ENCODE measurements at places on chromosomes 3 and 15. TPM values are rescaled to one million over a fixed set of nuclear protein-coding genes. Genes with fewer than 3 reads are reported as not detected.
A peak's percentile ranks its signal among the peaks of the same experiment; 100 is the strongest.

DNA sequence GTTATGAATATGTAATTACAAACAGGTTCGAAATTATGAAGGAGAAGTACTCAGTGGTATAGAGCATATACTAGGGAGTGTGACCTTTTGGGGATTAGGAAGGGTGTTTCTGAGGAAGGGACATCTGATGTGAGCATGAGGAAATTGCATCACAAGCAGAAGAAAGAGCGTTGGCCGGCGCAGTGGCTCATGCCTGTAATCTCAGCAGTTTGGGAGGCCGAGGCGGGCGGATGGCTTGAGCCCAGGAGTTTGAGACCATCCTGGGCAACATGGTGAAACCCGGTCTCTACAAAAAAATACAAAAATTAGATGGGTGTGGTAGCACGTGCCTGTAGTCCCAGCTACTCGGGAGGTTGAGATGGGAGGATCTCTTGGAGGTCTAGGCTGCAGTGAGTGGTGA lies 6.9 kb downstream of the CMTM7 start:
- H3K4me1 ChIP-seq = peaks cover 15% of the 10 kb centered on the region
- H3K36me3 ChIP-seq = no peaks in the 10 kb centered on the region
- H3K4me3 ChIP-seq = no peak overlapping the region
- DNase-seq = no peak

DNA sequence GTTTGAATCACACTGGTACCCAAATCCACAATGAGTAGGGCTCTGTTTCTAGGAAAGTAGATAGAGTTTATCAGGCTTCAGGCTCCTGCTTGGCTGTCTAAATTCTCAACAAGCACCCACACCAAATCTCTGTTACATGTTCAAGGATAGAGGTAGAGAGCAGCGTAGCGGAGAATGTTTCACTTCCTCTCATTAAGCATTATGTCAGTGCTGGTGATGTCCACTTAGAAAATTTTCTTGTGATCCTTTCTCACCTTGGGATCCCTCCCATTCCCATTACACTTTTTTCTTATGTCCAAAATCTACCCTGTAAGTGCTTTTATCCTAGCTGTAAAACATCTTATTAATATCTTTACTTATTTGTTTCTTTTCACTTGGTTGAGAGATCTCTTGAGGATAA lies 34.7 kb upstream of the GCSAM start:
- no peak overlapping the region for H3K4me3 ChIP-seq
- no peaks in the 10 kb centered on the region for H3K4me1 ChIP-seq
- H3K27ac ChIP-seq = no peak overlapping the region
- no peaks in the 10 kb centered on the region for H3K36me3 ChIP-seq
- no peaks in the 10 kb centered on the region for H3K27me3 ChIP-seq

- H3K27ac ChIP-seq = no peak overlapping the region
- H3K4me3 ChIP-seq = no peak overlapping the region
- no peaks in the 10 kb centered on the region for H3K27me3 ChIP-seq
- DNase-seq = no peak
- no peaks in the 10 kb centered on the region for H3K4me1 ChIP-seq
- no peaks in the 10 kb centered on the region for H3K36me3 ChIP-seq
Measured at GRCh38 chr15:86863226-86863915, 783.7 kb downstream of the AGBL1 start.

DNA sequence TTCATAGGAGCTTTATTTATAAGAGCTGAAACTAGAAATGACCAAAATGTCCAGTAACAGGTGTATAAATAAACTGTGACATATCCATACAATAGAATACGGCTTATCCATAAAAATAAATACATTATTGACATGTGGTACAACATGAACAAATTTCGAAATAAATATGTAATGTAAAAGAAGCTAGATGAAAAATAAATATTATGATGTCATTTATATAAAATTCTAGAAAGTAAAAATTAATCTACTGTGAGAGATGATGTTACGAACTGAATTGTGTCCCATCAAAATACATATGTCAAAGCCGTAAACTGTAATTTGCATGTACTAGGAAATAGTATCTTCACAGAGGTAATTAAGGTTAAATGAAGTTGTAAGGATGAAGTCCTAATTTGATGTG lies 1104.9 kb downstream of the NSUN3 start:
- no peaks in the 10 kb centered on the region for H3K27me3 ChIP-seq
- DNase-seq = no peak
- no peak overlapping the region for H3K4me3 ChIP-seq

DNA sequence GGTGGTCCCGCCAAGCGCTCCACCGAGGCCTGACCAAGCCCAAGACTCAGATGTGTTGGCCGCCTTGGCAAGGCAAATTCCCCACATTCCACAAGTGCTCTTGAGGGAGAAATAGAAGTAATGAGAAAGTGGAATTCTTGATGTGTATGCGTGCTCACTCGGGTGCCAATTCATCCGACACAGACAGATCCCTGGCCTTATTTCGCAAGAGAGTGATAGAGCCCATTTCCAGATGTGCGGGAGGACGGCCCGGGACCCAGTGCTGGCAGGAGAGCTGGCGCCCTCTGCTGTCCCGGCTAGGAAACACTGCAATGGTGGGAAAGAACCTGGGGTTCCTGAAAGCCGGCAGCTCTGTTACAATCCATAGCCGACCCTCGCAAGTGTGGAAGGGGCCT lies 76.0 kb downstream of the HMG20A start:
- H3K27me3 ChIP-seq = no peaks in the 10 kb centered on the region
- no peak overlapping the region for H3K4me3 ChIP-seq
- DNase-seq = peak; percentile 82
- H3K36me3 ChIP-seq = no peaks in the 10 kb centered on the region
- no peaks in the 10 kb centered on the region for H3K4me1 ChIP-seq

GRCh38 chr15:83067638-83067962 lies 548 bp upstream of the BTBD1 start:
- no peaks in the 10 kb centered on the region for H3K36me3 ChIP-seq
- H3K27ac ChIP-seq = no peak overlapping the region
- H3K4me3 ChIP-seq = peak overlapping the region; percentile 81
- DNase-seq = no peak

GRCh38 chr3:101898752-101899169 lies 49.4 kb downstream of the NFKBIZ start:
- H3K27ac ChIP-seq = no peak overlapping the region
- H3K27me3 ChIP-seq = no peaks in the 10 kb centered on the region
- H3K4me3 ChIP-seq = no peak overlapping the region
- no peaks in the 10 kb centered on the region for H3K36me3 ChIP-seq

DNA sequence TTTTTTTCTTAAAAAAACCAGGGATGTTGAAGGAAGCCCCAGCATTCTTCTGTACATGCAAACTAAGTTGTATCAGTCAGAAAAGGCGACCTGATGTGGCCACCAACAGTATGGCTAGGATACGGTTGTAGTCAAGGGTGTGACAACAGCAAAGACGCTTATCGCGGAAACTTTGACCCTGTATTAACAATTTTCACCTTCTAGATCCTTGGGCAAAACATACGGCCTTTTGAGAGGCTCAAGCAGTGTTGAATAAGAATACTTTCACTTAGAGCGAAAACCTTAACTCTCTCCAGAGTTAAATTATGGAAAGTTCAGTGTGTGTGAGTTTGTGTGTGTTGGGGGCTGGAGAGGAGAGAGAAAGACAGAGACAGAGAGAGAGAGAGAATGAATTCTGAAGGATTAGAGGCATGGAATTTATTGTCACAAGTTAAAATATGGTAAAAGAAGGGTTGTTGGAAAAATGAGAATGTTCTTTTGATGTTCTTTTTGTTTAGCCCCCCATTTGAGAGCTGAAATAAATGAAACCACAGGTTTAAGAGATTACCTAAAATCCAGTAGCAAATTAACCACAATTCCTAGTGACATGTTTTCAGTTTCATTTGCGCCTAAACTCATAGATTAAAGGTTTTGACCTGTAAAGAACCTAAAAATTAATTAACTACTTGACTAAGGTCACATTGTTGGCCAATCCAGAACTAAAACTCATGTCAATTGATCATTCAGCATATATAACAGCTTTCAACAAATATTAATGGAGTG lies 9.2 kb downstream of the ALCAM start:
- no peak for DNase-seq
- no peak overlapping the region for H3K27ac ChIP-seq
- no peaks in the 10 kb centered on the region for H3K4me1 ChIP-seq
- H3K4me3 ChIP-seq = no peak overlapping the region

- H3K4me1 ChIP-seq = no peaks in the 10 kb centered on the region
- no peaks in the 10 kb centered on the region for H3K36me3 ChIP-seq
Measured at GRCh38 chr15:94272251-94272898, 41.0 kb downstream of the MCTP2 start.

GRCh38 chr3:71903112-71903495 lies 118.2 kb upstream of the PROK2 start:
- H3K27ac ChIP-seq = no peak overlapping the region
- H3K4me1 ChIP-seq = no peaks in the 10 kb centered on the region
- no peak for DNase-seq
- H3K4me3 ChIP-seq = no peak overlapping the region

DNA sequence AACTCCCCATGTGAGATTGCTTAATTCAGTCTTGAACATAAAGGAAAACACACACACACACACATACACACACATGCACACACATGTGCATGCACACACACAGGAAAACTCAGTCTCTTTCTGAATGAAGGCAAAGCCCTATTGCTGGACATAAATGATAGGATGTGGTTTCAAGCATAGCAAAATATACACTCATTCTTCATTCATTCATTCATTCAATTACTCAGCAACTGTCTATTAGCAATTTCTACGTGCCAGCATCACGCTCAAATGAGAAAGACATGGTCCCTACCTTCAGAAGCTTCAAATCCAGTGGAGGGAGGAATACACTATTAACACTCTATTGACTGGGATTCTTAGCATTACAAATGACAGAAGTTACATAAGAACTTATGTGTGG lies 41.8 kb upstream of the UBE2E2 start:
- H3K27ac ChIP-seq = no peak overlapping the region
- H3K4me3 ChIP-seq = no peak overlapping the region
- H3K36me3 ChIP-seq = no peaks in the 10 kb centered on the region
- DNase-seq = no peak

GRCh38 chr3:115784739-115785536 lies 161.6 kb downstream of the GAP43 start:
- DNase-seq = no peak
- peak overlapping the region; percentile 74 for H3K27ac ChIP-seq
- H3K4me3 ChIP-seq = peak overlapping the region; percentile 6
- no peaks in the 10 kb centered on the region for H3K36me3 ChIP-seq

DNA sequence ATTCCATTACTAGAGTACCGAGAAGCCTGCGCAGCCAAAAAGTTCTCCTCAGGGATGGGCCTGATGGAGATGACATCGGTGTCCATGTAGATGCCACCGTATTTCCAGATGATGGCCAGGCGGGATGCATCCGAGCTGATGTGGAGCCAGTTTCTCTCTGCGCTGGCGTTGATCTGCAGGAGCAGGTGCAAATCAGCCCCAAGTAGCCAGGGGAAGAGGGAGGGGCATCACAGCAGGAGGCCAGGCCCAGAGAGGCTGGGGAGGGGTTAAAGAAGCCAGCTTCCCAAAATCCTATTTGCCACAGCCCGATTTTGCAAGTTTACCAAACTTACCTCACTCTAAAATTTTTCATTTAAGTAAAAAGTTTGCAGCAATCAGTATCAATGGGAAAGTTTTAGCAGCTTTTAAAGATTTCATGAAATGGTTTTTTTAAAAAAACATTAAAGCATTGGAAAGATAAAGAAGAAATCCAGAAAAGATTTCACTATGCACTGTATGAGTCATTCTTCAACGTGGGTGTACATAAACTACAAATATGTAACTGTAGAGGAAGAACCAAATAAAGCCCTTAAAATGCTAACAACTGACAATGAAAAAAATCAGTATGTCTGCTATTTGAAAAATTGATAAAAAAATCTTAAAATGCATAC lies 7.4 kb downstream of the A4GNT start:
- no peak for DNase-seq
- H3K27ac ChIP-seq = no peak overlapping the region
- H3K27me3 ChIP-seq = no peaks in the 10 kb centered on the region
- H3K36me3 ChIP-seq = no peaks in the 10 kb centered on the region
- no peak overlapping the region for H3K4me3 ChIP-seq
- no peaks in the 10 kb centered on the region for H3K4me1 ChIP-seq

- peak overlapping the region; percentile 66 for H3K27ac ChIP-seq
- H3K36me3 ChIP-seq = no peaks in the 10 kb centered on the region
- peaks cover 50% of the 10 kb centered on the region for H3K4me1 ChIP-seq
- no peak overlapping the region for H3K4me3 ChIP-seq
- DNase-seq = no peak
Measured at GRCh38 chr15:55356985-55357585, 38.1 kb downstream of the PIGB start.

DNA sequence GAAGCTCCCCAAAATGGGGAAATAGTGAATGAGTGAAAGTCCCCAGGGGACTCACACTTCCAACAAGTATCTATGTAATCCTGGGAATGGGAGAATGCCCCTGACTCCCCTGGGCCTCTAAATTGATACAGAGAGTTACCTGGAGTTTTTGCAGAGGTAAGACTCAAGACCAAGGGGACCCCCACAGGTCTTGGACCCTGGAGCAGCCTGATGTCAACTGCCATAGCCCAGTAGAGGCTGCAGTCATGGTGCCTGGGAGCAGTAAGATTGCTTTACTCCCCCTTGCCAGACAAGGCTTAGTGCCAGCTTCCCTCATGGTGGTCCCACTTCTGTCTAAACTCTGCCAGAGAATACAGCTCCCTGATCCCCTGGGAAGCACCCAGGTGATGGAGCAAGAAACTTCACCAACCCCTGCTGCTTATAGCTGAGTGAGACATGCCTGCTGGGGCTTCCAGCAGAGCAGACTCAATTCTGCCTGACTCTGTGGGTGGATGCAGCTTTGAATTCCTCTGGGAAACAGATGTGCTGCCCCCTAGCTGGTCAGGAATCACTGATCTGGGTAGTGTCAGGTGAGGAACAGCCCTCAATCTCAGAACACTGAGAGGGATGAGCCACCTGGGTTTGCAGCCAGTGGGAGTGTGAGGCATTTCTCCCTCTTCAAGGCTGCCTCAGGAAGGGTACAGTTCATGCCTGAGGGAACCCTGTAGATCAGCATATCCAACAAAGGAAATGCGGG lies 485.9 kb downstream of the NSUN3 start:
- H3K27ac ChIP-seq = no peak overlapping the region
- DNase-seq = no peak
- H3K4me1 ChIP-seq = peaks cover 20% of the 10 kb centered on the region
- H3K27me3 ChIP-seq = no peaks in the 10 kb centered on the region

DNA sequence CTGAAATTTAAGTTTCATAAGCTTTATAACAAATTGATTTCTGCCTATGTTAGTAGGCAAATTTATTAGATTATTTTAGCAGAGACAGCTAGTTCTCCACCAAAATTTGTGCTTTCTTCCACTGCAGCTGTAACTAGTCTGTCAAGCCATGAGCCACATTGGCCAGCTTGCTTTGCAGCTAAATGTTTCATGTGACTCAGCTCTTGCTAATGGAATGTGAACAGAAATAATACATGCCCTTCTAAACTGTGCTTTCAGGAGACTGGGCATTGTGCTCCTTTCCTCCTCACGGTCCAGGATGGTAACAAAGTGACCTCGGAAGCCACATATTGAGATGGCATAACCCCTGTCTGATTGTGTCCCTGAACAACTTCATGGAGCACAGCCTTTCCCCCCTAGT lies 51.3 kb upstream of the KPNA4 start:
- no peak for DNase-seq
- H3K27me3 ChIP-seq = no peaks in the 10 kb centered on the region
- H3K4me3 ChIP-seq = no peak overlapping the region
- peaks cover 29% of the 10 kb centered on the region for H3K4me1 ChIP-seq
- no peak overlapping the region for H3K27ac ChIP-seq

The TRPM1 gene
- total RNA-seq = not detected

The GLT8D1 gene
- total RNA-seq = 30.5 TPM

The PRSS50 gene
- not detected for total RNA-seq

The WDR72 gene
- 10.1 TPM for total RNA-seq

The NUDT16 gene
- total RNA-seq = 16.6 TPM

The KIF15 gene
- total RNA-seq = 22.4 TPM

The SH3GL3 gene
- total RNA-seq = not detected

The NMNAT3 gene
- total RNA-seq = 17.5 TPM

The KBTBD8 gene
- total RNA-seq = 5.8 TPM

The FSD2 gene
- total RNA-seq = not detected
